ENCODE measurements at places on chromosomes 16 and 17. TPM values are rescaled to one million over a fixed set of nuclear protein-coding genes. Genes with fewer than 3 reads are reported as not detected.

Gene CSH2
- total RNA-seq, result not detected

Gene PITPNM3
- 0.46 TPM for total RNA-seq

- no peak for DNase-seq
These were observed 48.3 kb downstream of the RBFOX1 start for GRCh38 chr16:7380911-7381310.

DNA sequence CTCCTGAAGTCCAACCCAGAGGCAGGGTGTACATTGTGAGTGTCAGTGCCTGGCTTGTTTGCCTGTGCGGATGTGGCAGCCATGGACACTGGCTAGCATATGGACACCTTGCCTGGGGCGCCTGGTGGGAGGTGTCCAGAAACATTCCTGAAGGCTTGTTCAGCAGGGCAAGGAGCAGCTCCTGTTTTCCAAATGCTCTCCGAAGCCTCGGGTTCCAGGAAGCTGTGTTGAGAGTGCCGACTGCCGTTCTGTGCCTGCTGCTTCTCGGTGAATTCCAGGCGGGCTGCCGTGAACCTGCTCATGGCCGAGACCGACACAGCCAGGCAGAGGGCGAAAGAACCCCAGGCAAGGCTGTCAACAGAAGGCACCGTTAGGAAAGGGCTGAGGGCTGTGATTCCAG, 10.9 kb upstream of the DHRS7C start:
- DNase-seq, result no peak

DNA sequence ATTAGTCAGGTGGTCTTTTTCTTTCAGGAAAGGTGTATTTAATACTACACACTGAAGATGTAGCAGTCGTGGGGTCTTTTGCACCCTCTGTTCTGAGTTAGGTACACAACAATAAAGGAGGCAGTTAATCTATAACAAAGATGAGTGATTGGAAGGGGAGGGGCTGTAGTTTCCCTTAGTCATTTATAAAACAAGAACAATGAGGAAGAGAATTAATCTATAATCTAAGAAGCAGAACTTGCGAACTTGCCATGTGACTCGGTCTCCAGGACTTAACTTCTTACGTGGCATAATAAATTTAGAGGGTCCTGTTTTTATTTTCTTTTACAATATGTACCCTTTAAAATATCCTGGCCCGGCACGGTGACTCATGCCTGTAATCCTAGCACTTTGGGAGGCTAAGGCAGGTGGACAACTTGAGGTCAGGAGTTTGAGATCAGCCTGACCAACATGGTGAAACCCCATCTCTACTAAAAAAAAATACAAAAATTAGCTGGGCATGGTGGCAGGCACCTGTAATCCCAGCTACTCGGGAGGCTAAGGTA, 8.6 kb upstream of the APPBP2 start:
- DNase-seq, result no peak

DNA sequence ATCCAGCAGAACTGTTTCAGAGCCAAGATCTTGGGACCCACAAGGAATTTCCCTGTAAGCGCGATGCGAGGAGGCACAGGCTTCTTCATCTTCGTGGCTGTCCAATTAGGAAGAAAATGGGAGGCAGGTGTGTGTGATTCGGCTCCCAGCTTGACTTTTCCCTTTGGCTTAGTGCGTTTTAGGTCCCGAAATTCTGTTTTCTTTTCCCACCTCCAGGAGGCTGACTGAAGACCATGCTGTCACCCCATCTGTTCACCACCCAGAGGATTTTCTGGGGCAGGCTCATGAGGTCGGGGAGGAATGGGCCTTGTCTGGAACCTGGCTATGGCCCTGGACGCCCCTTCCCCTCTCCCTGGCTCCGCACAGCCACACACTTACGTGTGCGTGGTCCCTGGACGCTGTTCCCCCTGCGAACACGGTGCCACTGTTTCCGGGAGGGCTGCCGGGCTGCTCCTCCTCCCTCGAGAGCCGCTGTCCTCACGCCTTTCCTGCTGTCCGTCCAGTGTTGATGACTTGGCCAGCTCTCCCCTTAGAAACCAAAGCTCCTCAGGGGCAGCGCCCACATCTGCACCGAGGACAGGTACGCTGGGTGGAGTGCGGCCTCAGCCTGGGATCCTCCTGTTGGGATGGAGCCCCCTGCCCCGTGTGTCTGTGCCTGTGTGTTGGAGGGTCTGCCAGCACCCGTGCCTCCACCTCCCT, 2.7 kb upstream of the PABPN1L start:
- DNase-seq, result no peak

DNA sequence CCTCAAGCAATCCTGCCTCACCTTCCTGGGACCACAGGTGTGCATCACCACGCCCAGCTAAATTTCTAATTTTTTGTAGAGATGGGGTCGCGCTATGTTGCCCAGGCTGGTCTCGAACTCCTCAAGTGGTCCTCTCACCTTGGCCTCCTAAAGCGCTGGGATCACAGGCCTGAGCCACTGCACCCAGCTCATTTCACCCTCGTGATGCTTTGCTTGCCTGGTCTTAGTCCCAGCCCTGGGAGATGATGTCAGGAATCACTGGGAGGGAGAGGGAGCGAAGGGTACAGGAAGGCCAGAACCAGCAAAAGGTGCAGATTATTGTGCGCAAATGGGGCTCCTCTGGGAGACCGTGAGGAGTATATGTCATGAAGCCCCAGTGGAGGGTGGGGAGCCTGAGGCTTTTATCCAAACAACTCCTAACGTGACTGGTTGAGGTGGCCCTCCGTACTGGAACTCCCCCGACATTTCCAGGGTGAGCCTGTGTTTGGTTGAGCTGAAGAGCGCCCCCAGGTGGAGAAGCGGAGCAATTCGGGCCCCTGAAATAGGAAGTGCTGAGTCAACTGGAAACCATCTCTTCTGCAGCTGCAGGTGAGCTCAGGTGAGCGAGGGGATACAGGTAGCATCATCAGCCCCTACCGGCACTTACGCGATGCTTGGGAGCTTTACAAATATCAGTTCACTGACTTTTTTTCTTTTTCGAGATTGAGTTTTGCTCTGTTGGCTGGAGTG, 41.2 kb upstream of the HAPSTR1 start:
- DNase-seq, result no peak
